ENCODE measurements at places on chromosomes 3 and 15.
A peak's percentile ranks its signal among the peaks of the same experiment; 100 is the strongest.

DNA sequence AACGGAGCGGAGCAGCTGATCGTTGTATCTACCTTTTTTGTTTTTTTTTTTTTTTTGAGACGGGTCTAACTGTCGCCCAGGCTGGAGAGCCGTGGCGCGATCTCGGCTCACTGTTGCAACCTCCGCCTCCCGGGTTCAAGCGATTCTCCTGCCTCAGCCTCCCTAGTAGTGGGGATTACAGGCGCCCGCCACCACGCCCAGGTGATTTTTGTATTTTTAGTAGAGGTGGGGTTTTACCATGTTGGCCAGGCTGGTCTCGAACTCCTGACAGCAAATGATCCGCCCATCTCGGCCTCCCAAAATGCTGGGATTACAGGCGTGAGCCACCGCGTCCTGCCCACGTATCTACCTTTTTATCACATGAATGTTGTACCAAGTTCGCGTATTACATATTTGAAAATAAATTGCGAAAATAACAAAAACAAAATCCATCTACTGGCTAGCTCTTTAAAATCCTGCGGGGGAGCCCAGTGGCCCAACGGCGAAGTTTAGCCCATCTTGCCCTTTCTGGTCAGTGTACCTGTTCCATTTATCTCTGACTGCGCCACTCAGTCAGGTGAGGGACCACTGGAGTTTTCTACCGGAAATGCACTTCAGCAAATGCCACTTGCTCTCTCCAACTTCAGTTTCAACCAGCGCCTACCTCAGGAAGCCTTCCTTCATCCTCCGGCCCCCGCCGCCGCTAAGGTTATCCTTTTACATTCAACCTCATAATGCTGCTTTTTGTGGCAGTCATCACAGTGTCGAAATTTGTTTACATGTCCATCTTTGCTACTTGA, 1.2 kb upstream of the EIF3J start:
- peak; percentile 21 for DNase-seq

DNA sequence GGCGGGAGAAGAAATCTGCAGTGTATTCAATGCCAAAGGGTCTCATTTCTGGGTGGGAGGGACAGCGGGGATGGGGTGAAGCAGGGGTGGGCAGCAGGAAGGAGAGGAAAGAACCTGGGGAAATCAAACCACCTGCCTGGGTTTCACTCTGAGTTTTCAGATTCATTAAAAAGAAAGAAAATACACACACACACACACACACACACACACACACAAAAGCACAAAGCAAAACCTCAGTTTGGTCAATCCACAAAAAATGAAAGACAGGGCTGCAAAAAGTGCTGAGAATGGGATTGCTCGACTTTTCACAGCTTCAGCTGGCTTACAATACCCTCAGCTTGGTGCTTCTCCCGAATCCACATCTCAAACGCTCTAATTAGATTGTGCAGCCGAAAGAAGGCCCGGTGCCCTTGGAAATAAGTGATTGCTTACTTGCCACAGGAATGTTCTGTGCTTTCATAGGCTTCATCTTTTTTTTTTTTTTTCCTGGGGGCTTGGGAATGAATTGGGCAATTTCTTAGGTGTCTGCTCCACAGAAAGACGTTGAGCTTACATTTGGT, 370.5 kb downstream of the RORA start:
- no peak for DNase-seq

GRCh38 chr15:81155375-81156218, 21.5 kb downstream of the CFAP161 start:
- peak; percentile 76 for DNase-seq

- no peak for DNase-seq
These were observed 91.6 kb downstream of the RASA2 start for GRCh38 chr3:141578202-141578973.

DNA sequence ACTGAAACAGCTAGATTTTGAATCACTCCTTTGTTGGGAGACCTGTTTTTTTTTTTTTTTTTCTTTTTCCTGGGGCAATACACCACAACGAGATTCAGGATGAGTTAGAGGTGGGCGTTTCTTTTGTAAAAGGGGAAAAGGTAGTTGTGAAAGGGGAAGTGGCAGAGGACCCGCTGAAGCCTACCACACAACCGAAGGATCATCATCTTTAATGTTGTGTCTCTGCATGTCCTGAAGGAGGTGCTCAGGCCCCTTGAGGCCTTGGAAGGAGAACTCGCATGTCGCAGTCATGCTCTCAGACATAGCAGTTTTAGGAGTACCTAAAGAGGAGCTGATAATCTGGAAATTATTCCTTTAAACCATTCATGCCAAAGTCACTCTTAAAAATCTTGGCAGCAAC, 137.9 kb upstream of the LRIG1 start:
- DNase-seq: peak; percentile 14

DNA sequence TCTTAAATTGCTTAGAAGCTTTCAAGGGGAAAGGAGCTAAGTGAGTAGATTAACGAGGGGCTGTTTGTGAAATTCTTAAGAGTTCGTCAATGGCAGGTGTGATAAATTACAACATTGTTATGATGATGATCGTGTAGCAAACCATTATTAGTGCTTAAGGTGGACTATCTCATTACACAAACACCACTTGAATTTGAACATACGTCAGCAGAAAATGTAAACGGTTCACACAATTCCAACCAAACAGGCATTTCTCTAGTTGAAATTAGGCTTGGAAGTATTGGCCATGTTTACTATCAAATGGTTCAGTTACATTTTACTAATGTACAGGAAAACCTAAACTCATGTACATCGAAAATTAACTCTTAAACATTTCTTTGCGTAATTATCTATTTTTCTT, 102.8 kb downstream of the PYDC2 start:
- DNase-seq: no peak

DNA sequence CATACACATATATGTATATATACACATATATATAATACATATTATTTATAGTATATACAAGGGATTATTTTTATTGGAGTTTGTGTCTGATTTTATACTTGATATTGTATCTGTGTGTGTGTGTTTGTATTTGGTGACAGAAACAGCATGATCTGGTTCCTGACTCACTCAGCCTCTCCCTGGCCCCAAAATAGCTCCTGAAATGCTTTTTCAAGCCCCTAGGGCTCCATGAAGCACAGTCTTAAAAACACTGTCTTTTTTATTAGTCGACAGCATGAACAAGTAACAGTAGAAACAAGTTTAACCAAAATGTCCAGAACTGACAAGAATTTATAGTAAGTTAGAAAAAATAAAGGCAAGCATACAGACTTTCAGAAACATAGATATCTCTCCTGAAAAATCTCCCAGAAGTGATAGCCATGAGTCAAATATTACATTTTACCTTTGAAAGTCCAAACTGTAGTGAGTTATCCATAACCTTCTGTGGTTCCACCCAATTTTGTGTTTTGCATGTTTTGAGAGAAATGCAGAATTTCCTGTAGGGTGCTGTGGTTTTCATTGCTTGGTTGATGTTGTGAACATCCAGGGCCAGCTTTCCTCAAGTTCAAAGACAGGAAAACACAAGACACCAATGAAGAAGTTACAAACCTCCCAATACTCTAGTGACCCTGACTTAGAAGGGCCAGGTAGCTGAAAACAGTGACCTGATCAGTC, 98.5 kb upstream of the CCDC80 start:
- DNase-seq: no peak

GRCh38 chr3:17195192-17195611, 310.4 kb downstream of the PLCL2 start:
- peak; percentile 23 for DNase-seq

- peak; percentile 81 for DNase-seq
These were observed 43.5 kb upstream of the BDH1 start for GRCh38 chr3:197599089-197599765.

GRCh38 chr3:101938262-101938847, 89.0 kb downstream of the NFKBIZ start:
- peak; percentile 16 for DNase-seq

GRCh38 chr3:123130079-123130750, 63.4 kb downstream of the PDIA5 start:
- no peak for DNase-seq

DNA sequence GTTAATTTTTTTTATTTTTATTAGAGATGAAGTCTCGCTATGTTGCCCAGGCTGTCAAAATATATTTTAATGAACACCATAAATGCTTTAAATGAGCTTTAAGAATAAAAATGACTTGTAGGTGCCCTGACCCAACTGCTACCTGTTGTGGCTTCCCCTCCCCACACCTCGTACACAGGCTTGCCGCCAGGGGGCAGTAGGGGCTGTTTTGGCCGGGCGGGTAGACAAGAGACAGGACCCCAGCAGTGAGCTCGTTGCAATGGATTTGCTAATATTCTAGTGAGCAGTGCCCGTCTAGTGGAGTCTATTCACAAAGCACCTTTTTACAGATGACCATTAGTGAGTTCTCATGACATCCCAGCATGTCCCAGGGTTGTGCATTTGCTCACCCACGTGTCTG, 418.1 kb downstream of the OCA2 start:
- DNase-seq: no peak

DNA sequence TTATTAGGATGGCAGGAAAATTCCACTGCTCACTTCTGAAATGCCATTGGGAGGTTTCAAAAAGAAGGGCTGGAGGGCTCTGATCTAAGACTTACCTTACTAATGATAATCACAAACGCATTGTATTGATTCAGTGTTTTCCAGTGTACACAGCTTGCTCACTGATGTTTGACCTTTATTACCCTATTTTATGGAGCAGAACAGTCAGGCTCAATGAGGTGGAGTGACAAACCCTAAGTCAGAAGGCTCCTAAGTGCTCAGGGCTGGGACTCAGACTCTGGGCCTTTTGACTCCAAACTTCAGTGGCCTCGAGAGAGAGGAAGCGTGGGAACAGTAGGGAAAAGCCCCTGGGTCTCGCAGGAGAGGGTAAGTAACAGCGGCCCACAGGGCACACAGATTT, 20.3 kb upstream of the RAD18 start:
- no peak for DNase-seq

DNA sequence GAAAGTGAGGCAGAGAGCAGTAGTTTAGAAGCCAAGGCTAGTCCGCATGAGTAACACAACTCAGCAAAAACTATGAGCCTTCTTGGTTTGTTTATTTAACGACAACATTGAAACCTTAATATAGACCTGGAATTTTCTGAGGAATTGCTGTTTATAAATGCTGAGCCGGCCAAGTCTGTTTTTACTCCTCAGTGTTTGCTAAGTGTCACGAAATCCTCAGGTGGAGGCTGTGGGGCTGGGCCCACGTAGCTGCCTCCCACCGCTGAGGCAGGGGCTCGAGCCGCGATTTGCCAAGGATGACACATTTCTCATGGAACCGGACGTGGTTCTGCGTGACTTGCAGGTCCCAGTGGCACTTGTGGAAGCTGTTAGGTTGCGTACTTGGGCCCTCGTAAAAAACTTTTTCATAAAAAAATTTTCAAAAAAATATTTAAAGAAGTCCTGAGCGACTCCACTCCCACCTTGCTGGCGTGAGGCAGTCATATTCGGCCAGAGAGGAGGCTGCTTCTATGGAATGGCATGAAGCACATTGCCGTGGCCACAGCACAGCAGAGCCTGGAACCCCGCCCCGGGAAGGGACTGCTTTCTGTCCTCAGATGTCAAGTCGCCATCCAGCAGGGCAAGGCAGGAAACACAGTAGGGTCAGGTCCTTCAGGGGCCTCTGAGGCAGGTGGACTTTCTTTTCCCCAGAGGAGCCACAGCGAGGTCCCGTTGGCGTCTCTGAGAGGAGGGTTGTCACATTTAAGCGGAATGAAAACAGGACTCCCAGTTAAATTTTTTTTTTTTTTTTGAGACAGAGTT, 64.8 kb upstream of the PCSK6 start:
- DNase-seq: no peak

GRCh38 chr3:151412989-151413388, 28.4 kb upstream of the P2RY12 start:
- no peak for DNase-seq

- DNase-seq: no peak
These were observed 14.0 kb upstream of the B3GNT5 start for GRCh38 chr3:183239046-183239445.

- peak; percentile 80 for DNase-seq
These were observed 657 bp downstream of the TLNRD1 start for GRCh38 chr15:81001152-81002008.

- DNase-seq: no peak
These were observed at the start of gene CADPS for GRCh38 chr3:62874711-62875557. Gene CADPS (minus strand): TSS chr3:62875416. CDS start chr3:62875029, 387 bp downstream.

DNA sequence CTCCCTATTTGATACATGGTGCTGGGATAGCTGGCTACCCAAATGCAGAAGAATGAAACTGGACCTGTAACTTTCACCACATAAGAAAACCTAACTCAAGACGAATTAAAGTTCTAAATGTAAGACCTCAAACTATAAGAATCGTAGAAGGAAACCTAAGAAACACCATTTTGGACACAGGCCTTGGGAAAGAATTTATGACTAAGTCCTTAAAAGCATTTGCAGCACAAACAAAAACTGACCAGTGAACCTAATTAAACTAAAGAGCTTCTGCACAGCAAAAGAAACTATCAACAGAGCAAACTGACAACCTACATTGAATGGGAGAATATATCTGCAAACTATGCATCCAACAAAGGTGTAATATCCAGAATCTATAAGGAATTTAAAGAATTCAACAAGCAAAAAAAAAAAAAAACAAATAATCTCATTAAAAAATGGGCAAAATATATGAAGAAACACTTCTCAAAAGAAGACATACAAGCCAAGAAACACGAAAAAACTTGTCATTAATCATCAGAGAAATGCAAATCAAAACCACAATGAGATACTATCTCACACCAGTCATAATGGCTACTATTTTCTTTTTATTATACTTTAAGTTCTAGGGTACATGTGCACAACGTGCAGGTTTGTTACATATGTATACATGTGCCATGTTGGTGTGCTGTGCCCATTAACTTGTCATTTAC, 37.0 kb downstream of the HDGFL3 start:
- DNase-seq: no peak

DNA sequence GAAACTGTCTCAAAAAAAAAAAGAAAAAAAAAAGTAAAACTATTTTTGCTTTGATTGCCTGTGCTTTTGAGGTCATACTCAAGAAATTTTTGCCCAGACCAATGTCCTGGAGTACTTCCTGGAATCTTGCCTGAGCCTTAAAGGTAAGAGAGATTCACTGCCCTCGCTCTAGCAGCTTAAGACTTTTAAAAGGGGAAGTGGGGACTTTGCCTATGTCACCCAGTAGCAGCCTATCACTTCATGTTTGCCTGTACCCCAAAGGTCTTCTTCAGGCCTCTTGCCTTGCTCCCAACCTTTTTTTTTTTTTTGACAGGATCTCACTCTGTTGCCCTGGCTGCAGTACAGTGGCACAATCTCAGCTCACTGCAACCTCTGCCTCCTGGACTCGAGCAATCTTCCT, 18.9 kb upstream of the GOLGB1 start:
- DNase-seq: peak; percentile 2

DNA sequence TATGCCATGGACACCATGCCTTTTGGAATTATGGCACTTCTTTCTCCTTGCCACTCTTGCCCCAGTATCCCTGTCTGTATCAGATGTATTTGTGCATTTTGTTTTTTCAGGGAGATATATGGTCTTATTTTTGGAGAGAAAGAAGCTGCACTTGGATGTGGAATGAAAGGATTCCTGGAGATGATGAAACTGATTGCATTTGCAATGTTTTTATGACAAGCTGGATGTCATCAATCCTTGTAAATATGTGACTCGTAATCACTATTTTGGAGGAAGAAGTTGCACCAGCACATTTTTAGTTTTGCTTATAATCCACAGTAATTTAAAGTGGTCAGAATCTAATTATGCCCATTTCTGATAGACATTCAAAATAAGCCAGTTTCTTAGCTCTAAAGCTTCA, 165.0 kb downstream of the NR1D2 start:
- DNase-seq: no peak
